Activated naive CD4-positive, alpha-beta T cell treated with anti-CD3 and anti-CD28 coated beads, Interleukin-2, amount 10 ng/mL, durations not matched to agents 7 days and 5 days (primary cell): ENCODE measurements at places on chromosomes 7 and 10.
A peak's percentile ranks its signal among the peaks of the same experiment; 100 is the strongest.

DNA sequence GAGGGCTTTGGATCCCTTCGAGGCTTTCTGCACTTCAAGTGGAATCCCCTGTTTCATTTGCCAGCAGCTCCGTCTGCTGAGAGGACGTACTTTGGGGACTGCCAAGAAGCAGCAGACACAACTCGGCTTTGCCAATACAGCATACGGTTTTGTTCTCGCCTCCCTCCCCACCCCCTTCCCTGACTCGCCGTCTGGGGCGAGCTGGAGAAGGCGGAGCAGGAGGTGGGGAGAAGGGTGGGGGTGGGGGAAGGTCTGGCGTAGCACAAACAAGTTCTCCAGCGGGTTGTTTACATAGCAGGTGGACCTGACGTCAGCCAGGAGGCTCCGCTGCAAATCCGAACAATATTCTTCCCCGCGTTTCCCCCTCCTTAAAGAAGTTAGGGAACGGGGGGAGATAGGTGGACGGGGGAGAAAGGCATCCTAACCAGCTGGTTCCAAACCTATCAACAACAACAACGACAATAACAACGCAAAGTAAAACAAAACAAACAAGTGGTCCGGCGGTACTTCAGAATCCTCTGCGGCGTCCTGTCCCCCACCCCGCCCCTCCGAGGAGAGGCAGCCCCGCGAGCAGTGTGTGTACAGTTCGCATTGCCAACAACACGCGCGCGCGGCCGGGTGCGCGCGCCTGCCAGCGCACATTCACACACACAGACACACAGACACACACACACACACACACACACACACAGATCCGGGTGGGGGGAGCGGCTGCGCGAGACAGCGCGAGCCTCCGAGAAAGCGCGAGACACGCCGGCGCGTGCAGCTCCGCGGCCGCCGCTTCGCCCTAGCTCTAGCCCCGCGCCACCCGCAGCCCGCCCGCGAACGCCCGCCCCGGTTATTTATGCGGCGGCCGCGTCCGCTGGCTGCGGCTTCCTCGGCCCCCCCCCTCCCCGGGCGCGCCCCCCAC lies 167.0 kb upstream of the PPP1R3A start:
- peak; percentile 56 for DNase-seq

- DNase-seq, result no peak
Observed at GRCh38 chr10:103932971-103933370, 15.0 kb upstream of the STN1 start.

- peak; percentile 60 for DNase-seq
Observed at GRCh38 chr10:71486484-71487114, 89.9 kb downstream of the CDH23 start.

DNA sequence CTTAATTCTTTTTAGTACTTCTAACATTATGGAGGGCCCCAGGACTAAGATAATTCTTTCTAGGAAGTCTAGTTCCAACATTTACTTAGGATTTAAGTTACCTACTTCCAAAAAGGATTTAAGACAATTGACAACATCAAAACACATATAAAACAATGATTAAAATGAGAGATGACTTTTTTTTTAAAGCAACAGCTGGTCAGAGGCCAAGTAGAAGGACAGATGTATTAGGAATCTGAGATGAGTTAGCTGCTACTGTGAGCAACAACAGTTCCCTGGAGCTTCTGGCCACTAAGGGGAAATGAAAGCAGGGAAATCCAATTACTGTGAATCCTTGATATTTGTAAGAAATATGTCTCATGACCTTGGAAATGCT lies 222.3 kb downstream of the PHTF2 start:
- DNase-seq, result no peak

GRCh38 chr7:47331179-47331565 lies 250.7 kb downstream of the TNS3 start:
- DNase-seq, result no peak

GRCh38 chr7:150688630-150689029 lies 3.1 kb downstream of the GIMAP2 start:
- DNase-seq, result no peak

GRCh38 chr7:49425277-49425818 lies 348.1 kb upstream of the VWC2 start:
- no peak for DNase-seq

- DNase-seq, result no peak
Observed at GRCh38 chr7:142595816-142596516, 153.3 kb upstream of the PRSS1 start.

DNA sequence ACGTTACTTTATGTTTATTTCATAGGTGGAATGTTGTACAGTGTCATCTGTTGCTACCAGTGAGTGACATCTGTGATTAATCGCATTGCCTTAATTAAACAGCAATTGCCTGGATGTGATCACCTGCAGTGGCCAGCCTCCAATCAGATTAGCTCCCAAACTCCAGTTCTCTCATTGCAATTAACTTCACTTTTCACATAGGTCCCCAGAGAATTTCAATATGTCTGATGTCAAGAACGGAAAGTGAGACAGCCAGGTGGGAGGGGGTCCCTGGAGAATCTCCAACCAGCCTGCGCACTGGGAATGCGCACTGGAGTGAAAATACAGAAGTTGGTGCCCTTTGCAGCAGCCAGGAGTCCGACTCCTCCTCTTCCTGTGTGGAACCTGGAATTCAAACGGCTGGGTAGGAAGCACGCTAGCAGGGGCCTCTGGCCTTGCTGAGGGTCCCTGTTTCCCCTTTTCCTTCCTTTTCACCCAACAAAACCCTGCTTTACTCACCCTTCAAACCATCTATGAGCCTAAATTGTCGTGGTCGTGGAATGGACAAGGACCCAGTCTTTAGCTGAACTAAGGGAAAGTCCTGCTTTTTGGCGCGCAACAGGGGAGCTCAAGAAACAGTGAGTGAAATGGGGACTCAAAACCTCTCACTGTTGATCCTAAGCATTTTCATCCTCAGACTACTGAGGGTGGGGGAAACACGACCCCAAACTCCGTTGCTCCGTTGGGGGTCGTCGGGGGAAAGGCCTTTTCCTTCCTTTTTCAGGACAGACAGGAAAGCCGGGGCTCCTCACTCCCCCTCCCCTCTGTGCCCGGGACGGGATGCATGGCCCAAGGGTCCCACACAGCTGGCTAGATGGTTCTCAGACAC lies 1355.5 kb upstream of the LRRTM3 start:
- no peak for DNase-seq

- DNase-seq, result no peak
Observed at GRCh38 chr7:46215987-46216567, 295.0 kb upstream of the IGFBP3 start.

DNA sequence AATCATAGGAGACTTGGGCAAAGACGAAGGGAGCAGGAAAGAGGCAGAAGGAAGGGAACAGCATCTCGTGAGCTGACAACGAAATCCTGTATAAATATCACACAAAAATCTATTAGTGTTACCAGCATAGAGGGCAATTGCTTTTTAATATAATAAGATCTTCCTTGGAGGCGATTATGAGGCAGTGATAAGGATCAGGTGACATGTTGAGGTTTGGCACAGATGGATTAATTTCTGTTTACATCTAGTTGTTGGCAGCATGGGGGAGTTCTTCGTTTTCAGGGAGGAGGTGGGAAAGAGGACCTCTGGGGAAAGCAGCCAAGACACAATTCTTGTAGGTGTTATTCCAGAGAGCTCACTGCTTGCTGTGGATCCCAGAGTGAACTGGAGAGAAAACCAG lies 163.8 kb downstream of the PLXNA4 start:
- DNase-seq, result no peak

GRCh38 chr10:64039198-64039597 lies 518.0 kb downstream of the REEP3 start:
- DNase-seq, result no peak

- peak; percentile 73 for DNase-seq
Observed at GRCh38 chr7:134327896-134328295, 11.2 kb upstream of the SLC35B4 start.

DNA sequence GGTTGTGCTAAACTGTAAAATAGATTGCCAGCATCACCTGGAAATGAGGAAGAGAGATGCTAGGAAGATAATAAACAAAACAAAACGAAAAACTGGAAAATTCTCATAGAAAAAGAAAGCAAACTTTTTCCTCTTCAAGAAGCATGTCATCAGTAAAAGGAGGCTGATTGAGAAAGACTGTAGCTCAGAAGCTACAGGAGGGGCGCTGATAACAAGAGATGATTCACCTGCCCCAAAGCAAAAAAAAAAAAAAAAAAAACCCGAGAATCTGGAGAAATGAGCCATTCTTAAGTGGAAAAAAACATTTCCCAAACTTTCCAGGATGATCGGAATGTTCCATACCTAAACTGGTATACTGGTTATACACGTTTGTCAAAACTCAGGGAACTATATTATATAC lies 130.5 kb upstream of the C1QL3 start:
- no peak for DNase-seq

DNA sequence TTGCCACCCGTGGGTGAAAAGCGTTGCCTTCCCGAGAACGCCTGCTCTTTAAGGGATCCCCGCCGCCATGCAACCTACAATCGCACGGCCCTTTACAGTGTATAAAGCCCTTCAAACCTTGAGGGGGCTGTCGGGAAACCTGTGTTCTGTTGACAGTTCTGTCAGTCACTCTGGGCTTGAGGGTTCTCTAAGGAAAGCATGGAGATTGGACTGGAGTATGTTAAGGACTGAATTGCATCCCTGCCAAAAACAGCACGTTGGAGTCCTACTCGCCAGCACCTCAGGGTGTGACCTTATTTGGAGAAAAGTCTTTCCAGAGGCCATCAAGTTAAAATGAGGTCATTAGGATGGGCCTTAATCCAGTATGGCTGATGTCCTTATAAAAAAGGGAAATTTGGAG lies 70.6 kb downstream of the PFKFB3 start:
- no peak for DNase-seq

DNA sequence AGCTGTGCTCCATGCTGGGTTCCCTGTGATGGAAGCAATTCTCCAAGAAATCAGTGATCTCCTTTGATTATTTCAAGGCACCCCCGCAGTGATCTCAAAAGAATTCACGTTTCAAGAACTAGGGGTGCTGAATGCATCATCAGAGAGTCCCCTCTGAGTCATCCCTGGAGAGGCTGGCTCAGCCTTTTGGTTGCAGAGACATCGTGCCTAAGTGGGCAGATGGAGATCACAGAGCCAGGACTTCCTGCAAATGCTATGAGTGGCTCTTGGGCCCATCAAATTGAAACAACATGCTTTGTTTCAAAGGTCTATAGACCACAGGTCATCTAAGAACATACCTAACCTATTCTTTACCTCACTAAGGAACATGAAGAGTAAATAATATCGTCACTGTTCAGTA lies 41.5 kb upstream of the PLEKHA1 start:
- no peak for DNase-seq

- DNase-seq, result no peak
Observed at GRCh38 chr7:28267012-28267411, 86.4 kb upstream of the JAZF1 start.

DNA sequence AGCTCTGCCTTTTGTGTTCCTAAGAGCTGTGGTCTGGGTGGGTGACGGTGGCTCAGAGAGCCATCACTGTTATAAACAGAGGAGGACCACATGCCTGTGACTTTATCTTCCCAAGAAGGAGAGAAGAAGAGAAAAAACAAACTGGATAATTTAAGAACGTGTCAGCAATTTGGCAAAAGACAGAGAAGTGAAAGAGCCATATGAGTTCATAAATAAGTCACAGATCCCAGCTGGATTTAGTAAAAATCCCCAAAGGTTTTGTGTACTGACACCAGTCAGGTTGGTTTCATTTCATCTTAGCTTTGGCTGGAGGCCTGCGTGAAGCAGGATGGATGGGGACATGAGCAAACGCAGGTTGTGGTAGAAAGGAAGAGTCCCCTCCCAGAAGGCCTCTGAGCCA lies 120.7 kb downstream of the CXCL12 start:
- no peak for DNase-seq

DNA sequence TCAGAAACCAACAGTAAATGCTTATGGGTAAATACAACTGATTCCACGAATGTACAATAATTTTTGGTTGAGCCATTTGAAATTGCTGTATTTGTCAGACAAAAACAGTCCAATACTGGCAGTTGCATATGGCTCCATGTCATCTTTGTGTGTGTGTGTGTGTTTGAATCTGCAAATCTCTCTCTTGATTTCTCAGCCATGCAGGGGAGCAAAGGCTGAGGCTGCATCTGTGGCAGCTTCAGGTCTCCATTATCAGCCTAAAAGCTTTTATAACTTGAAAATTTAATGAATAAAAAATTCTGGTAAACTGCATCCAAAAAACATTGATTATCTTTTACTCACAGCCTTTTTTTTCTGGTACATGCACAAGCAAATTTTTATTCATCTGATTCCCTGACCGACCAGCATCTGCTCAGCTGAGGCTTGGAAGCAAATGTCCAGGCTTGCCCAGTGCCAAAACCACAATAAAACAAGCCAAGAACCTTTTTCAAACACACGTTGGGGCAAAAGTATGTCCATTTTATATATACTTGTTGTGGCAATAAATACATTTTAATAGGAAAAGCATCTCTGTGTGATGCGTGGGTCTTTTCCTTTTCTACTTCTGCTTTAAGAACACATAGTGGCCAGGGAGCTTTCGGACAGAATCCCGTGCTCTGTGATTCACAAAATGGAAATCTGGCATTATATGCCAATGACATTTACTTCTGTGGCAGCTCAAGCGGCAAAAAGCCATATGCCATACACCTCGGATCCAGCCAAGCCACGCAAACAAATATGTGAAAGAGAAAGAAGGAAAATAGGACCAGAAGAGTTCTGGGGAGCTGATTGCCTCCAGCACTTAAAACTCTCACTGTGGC lies 275.6 kb upstream of the AOAH start:
- no peak for DNase-seq

GRCh38 chr10:13733071-13733470 lies 146.3 kb downstream of the PRPF18 start:
- no peak for DNase-seq
